Amniotic stem cell (primary cell): ENCODE measurements at places on chromosomes 1 and 21.
A peak's percentile ranks its signal among the peaks of the same experiment; 100 is the strongest.

DNA sequence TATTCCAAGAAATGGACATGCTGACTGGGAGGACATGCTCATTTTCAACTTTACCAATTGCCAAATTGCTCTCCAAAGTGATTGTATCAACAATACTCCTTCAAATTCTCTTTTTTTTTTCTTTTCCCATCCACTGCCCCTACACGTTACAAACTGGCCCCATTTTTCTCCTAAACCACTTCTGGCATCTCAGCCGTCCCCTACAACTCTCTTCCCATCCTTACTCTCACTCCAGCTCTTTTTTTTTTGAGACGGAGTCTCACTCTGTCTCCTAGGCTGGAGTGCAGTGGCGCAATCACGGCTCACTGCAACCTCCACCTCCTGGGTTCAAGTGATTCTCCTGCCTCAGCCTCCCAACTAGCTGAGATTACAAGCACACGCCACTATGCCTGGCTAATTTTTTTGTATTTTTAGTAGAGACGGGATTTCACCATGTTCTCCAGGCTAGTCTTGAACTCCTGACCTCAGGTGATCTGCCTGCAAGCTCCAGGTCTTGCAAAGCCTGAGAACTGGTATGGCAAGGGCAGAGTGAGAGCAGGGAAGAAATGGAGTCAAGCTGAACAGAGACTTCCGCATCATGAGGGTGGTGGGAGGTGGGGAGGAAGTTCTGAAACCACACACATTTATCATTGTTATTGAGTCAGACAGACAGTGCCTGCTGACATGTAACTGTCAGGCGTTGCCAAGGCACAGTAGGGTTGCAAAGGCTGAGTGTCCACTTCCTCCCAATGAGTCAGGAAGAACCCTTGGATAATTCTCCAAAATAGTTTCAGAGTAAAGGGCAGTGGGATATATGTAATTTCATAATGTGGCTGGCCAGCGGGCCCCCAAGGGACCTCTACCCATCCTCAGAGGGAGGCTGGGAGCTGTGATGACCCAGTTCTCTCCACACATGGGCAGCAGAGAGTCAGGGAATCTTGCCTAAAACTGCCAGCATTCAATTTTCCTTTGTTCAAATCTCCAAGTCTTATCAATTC is 17.4 kb downstream of the CELA3A start:
- peak; percentile 32 for DNase-seq

DNA sequence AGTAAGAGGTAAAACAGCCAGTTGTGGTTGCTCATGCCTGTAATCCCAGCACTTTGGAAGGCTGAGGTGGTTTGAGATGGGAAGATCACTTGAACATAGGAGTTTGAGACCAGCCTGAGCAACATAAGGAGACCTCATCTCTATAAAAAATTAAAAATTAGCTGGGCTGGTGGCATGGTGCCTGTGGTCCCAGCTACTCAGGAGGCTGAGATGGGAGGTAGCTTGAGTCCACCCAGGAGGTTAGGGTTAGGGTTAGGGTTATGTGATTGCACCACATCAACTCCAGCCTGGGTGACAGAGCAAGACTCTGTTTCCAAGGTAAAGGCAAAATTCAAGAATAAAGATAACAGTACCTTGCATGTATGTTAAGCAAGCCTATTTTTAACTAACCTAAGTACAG is 3.5 kb downstream of the SAMSN1 start:
- DNase-seq: no peak

- DNase-seq: peak; percentile 78
Observed at GRCh38 chr1:209565759-209566678, 17.5 kb upstream of the CAMK1G start.

DNA sequence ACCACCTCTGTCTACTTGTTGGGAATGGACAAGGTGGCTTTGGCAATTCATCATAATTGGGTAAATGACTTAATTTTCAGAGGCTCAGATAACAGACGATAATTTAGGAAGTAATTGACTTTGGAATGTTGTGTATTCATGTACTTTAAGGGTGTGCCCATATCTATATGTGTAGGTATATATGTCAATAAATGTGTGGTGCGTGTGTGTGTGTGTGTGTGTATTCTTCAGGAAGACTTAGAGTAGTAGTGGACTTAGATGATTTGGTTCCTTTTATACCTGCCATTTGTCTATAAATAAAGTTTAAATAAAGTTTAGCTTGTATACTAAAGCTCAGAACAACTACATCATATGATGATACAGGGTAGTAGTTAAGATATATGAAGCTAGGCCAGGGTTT is 20.0 kb upstream of the JUN start:
- no peak for DNase-seq

- DNase-seq: no peak
Observed at GRCh38 chr1:79507770-79508169, 501.2 kb upstream of the ADGRL4 start.

DNA sequence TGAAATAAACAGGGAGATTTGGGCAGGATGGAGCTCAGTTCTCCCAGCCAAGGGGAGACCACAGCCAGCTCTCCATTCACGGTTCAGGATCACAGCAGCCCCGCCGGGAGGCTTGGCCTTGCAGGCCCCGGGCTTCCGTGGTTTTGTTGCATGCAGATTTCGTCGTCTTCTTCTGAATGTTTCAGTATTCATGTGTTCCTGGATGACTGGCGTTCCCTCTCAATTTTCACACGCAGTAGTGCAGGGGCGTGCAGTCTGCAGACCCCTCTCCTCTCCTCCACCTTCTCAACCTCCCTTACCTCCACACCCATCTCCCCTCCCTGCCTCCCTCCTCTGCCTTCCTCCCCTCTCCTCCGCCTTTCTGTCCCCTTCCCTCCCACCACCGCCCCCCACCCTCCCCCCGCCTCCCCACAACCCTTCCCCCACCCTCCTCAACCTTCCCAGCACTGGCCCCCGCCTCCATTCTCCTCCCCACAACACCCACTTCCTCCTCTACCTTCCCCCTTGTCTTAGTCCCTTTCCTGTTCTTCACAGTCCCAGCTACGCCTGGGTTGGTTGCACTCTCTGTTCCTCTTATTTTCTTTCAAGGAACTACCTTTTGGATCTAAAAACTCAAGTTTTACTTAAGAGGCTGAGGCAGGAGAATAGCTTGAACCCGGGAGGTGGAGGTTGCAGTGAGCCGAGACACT is 8.4 kb upstream of the SLC19A1 start:
- DNase-seq: no peak

DNA sequence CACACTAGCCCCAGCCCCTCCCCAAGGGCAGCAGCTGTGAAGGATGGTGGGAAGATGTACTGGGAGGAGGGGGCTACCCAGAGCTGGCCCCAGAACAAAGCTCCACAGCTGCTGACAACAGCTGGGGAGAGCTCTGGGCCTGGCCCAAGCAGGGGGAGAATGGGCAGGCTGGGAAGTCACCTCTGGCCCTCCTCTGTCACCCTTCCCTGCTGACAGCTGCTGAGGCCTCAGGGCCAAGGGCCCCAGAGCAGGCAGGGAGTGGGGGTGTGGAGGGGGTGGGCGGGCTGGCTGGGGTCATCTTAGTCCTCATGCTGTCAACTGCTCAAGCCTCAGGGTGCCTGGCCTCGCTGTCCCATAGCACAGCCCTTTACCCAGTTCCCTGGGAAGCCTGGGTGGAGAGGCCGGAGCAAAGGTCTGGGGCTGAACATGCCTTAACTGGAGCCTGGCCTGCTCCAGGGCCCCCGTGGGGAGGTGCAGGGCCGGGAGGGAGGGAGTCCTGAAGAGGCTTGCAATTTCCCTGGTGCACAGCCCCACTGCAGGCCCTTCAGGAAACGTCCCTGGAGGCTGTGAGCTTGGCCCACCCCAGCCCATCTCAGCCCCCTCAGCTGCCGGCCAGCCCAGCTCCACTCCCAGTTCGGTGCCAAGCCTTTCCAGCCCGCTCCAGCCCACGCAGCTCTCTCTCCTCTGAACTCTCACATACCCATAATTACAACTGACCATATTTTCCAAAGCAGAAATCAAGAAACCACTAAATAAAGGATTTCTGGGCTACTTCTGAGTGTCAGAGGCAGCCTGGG is 25.7 kb downstream of the HSPG2 start:
- no peak for DNase-seq

DNA sequence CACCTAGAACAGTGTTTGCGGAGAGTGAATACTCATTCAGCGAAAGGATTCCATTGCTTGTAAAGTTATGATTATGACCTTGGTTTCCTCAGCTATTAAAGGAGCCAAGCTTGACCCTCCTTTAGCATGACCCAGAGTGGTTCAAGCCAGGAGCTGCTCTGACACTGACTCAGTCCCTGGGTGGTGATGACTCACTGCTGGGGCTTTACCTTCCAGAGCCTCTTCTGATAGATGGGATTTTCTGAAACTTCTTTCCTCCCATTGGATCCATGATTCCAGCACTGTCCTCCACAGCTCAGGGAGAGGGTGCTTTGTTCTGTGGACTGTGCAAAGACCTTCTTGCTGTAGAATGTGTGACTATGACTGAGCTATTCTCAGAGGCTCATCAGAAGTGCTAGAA is 77.4 kb downstream of the S1PR1 start:
- no peak for DNase-seq
